CD4-positive, alpha-beta T cell treated with Interleukin-6 for 4 hours (primary cell): ENCODE measurements at places on chromosomes 7 and 10.

DNA sequence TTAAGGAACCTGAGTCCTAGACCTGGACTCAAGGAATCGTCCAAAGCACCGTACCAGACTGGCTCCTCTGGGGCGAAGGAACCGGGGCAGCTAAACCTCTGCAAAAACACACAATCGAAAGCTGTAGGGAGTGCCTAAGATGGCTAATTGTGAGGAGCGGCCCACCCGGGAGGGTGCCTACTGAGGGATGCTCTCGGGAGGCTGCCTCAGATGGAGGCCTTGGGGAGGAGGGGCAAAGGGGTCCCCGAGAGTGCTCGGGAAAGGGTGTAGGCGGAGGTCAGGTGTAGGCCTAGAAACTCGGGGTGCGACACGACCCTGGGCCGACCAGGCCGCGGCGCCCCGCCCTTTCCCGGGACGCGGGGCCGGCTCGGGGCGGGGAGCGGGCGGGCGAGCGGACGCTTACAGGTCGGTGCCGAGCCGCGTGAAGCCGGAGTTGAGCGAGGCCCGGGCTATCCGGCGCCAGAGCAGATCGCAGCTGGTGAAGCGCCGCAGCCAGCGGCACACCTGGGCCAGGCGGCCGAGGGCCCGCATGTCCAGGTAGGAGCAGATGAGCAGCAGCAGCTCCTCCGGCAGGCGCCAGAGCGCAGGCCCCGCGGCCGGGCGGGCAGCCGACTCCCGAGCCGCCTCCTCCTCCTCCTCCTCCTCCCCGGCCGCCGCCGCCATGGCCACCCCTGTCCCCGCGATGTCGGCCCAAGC is 844 bp downstream of the FBXW4 start:
- DNase-seq: peak; percentile 67

DNA sequence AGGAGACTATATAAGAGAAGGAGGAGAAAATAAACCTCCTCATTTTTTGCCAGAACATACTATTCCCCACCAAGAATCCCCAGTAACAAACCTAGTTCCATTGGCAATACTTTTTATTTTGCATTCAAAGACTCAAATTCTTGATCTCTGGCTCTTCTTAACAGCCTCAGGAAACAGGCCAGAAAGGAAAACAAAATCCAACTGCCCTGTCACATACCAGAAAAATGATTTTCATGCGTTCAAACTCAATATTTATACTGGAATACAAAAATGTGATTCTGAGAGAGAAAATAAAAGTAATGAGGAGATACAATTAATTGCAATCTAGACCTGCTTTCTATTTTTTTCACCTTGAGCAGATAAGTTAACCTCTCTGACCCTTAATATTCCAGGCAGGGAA is 435.9 kb upstream of the AUTS2 start:
- no peak for DNase-seq

- DNase-seq: no peak
These were observed 34.8 kb upstream of the SDK1 start for GRCh38 chr7:3266240-3266639.

- DNase-seq: peak; percentile 74
These were observed 4.1 kb downstream of the KCNIP2 start for GRCh38 chr10:101839416-101840063.

DNA sequence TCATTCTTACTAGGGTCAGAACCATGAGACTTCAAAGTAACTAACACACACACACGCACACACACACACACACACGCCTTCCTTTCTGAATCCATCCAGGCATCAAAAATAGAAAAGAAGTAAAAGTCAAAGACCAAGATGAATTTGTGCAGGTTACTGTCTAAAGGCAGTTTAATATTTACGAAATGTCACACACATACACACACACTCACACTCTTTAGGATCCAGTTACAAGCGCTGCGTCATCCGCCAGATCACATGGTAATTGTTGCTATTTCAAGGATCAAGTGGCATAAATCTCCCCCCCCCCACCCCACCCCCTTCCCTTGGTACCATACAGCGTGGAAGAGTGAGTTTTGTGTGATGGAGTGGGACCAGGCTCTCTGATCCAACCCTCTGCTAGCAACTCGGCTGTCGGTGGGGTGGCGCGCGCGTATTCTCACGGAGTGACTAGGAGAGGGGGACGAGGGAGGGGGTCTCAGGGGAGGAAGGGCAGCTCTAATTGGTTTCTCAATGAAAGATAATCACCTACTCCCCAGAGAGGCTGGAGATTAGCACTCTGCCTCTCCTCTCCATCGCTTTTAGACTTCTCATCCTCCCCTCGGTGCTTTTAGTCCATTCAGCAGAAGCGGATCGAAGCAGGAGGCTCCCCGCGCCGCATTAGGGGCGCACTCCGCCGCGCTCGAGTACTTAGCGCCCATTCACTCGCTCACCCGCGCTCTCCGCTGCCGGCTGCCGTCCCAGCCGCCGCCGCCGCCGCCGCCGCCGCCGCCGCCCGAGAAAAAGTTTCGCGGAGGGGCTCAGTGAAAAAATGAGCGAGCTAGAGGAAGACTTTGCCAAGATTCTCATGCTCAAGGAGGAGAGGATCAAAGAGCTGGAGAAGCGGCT is 83.5 kb upstream of the PRKG1 start:
- DNase-seq: no peak

DNA sequence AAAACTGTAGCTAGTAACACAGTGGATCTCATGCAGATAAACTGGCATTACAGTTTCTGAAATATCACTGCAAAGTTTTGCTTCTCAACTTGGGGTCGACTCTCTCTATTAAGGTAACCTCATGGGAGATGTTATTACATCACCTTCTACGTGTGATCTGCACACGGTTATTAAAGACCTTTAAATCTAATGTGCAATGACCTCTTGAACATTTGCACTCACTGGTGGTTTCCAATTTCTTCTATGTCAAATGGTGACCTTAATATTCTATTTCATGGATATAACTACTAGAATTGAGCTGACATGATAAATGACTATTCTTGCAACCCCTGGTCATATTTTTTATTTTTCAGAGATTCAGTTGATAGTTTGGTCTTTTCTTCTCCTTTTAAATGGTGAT is 191.3 kb downstream of the PPP1R3A start:
- no peak for DNase-seq

DNA sequence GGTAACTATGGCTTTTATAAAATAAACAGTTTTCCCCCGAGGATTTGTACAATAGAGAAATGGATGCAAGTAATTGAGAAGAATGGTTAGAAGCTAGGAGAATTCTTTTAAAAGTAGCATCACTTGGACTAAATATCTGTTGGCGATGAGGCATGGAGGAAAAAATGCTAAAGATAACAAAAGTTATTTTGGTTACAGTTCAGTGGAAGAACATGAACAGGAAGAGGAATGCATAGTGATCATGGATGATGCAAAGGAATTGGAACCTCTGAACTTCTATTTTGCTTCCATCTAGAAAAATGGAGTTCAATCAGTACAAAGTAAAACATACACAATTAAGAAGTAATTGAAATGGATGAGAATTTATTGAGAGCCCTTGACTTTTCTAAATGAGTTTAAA is 32.9 kb downstream of the ENTPD1 start:
- DNase-seq: no peak

DNA sequence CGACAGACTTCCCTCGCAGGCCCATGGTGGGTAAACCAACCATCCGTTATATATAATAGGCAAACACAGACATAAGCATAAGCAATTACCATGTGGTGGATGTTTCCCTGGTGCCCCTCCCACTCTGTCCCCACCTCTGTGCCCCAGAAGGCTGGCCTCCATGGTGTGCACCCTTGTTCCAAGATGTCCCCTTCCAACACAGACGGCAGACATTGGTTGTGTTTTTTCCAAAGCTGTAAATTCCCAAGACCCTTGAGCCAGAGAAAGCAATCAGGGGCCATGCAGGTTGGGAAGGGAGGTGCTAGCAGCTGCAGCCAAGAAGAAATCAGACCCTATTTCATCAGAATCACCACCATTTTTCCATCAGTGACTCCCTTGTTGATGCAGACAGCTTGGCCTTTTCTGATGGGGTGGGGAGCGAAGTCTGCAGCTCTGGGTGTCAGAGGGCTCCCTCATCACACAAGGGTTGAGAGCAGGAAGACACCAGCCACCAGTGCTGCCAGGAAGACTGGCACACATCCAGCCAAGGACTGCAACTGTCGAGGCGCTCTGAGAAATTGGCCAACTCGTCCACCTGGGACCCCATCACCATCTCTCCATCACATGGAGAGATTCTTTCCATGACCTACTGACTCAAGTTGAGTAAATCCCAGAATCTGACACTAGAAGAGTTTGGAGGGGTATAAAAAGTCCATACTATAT is 86.8 kb upstream of the CHST15 start:
- DNase-seq: no peak

DNA sequence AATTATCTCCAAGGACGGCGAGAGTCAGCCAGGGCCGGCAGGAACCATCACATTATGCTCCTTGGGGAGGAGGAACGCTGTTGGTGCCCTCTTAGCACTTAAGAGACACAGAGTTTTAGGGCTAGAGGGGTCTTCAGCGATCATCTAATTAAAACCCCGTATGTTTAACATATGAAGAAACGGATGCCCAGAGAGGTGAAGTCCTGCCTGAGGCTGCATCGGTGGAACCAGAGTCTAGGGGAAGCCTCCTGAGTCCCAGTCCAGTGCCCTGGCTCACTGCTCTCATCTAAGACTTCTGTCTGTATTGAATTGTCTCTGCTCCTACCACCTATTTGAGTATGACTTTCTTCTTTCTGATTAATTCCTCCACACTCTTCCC is 688 bp upstream of the ABCB4 start:
- no peak for DNase-seq

GRCh38 chr7:75531359-75531821 is 39.3 kb downstream of the SPDYE5 start:
- no peak for DNase-seq

- no peak for DNase-seq
These were observed 38.1 kb downstream of the CFAP46 start for GRCh38 chr10:132904181-132904813.

- no peak for DNase-seq
These were observed 70.5 kb downstream of the SDK1 start for GRCh38 chr7:3371601-3372000.

DNA sequence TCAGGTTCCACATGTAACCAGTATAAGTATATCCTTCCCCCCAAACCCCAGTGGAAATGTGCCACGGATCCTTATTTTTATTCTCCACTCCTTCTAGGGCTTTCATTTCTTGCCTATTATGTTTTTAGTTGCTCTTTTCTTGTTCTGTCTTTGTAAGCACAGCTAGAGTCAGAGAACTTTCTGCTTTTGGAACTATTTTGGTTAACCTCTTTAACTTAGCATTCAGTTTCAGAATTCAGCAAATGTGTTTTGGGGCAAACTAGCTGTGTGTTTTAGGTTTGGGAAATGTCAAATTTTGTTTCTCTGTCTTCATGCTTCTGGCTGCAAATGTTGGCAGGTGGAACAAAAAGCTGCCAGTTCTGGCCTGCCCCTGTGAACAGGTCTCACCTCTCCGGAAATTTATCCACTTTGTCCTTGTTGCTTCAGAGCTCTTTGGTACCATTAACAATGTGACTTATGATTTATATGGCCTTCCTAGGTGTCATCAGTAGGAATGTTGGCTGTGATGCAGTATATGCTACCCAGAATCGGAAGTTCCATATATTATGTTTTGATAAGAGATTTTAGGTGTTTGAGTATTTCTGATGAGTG is 156.1 kb downstream of the ADK start:
- no peak for DNase-seq

- no peak for DNase-seq
These were observed 998 bp downstream of the CYP3A43 start for GRCh38 chr7:99828811-99829210.

DNA sequence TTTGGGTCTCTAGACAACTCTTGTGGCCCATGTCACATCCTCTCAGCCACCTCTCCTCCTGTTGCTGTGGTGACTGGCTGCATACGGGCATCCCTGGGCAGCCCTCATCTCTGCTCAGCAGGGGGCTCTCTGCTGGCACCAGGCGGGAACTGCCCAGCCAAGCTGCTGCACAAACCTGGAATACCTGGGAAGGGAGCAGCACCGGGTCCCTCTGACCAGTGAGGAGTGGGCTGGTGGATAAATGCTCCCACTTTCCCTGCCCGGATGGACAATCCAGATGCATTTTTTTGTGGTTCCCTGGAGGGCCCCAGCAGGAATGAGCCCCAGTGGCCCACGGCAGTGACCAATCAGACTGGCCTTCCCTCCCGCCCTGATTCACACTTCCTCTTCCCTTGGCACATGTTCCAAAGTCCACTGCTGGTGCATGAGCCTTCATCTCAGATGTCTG is 21.9 kb downstream of the GRID1 start:
- no peak for DNase-seq

GRCh38 chr7:46179061-46179610 is 258.1 kb upstream of the IGFBP3 start:
- DNase-seq: no peak

DNA sequence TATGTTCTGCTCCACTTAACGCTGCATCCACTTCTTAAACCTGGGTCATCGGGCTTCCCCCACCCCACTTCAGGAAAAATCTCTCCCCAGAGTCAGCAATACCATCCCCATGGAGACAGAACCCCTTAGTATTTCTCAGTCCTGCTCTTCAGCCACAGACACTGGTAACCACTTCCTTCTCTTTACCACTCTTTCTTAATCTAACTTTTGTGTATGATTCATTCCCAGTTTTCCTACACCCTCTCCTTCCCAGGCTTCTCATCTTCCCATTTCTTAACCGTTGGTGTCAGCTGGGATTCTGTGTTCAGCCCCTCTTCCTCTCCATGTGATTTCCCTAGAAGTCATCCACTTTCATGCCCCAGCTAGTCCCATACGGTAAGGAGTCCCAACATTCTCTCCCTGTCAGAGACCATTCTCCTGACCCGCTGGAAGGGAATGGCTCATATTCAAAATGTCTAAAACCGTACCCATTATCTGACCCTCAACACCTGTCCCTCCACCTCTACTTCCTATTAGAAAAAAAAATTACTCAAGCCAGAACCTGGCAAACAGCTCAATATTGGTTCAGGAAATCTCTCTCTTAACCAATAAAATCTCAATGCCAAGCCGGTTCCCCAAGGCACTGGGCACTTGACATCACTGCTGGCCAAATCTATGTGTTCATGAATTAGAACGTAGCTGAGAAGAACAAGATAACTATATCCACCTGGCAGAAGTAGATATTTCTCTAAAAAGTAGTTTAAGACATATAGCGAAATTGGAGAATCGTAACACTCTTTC is 89.4 kb downstream of the DGKI start:
- DNase-seq: no peak

GRCh38 chr7:46291050-46291438 is 370.0 kb upstream of the IGFBP3 start:
- DNase-seq: no peak
